ENCODE measurements at places on chromosomes 12 and 14.

GRCh38 chr12:2152134-2152533 lies 99.3 kb downstream of the CACNA1C start:
- no peak for DNase-seq

DNA sequence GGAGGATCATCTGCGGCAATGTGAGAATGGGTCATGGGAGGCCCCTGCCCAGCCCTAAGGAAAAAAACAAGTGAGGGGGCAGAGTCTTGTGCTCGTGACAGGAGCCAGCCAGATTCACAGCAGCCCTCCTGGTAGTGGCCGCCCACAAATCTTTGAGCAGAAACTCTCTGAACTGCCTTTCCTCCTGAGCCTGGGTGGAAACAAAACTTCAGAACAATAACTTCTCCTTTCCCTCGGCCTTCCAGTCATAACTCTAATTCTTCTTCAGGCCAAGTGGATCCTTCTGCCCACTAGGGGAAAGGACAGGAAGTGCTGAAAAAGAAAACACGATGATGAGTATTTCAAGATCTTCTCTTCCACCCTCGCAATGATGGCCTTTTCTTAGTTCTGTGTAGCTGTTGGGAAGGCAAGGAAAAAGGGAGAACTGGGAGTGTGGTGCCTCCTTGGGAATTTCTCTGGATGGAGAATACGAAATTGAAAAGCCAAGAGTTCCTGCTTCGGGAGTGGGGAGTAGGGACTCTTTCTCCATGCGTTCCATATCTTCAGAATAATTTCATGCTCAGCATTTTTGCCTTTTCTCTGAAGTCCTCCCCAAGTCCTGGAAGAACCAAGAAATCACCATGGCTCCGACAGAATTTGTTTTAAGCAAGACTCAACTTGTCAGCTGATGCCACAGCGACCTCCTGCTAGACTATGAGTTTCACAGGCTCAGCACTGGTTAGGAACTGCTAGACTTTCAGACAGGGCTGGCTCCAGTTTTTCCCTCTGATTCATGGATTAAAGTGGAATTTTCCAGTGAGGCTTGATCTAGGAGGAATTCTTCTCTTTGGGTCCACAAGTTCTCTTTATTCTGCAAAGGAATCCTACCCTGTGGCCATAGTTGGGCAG lies 188.9 kb downstream of the CAND1 start:
- peak; percentile 91 for DNase-seq

GRCh38 chr14:60951776-60952435 lies 29.0 kb downstream of the TRMT5 start:
- DNase-seq, result no peak

GRCh38 chr12:132807295-132808092 lies 21.2 kb downstream of the GOLGA3 start:
- no peak for DNase-seq

DNA sequence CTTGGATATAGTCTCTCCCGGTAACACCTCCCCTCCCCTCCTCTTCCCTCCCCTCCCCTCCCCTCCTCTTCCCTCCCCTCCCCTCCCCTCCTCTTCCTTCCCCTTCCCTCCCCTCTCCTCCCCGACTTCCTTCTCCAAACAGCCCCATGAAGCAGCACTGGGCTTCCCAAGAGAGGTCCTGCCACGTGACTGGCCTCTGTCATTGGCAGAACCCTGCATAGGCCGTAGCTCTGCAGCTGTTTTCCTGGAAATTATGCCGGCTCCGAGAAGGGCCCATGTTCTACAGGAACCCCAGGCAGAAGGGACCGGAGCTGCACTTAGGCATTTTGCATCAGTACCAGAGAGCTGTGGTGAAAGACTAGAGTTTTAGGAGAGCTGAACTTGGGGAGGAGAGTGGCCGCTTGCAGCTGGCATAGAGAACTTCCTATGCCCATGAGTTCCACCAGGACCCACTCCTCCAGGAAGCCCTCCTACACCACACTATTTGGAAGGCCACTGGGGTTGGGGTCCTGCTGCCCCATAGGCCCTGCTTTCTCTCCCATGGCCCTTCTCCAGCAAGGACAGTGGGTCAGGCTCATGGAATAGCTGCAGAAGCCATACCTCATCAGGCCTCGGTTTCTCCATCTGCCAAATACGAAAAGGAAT lies 5.1 kb upstream of the TNFAIP2 start:
- DNase-seq, result peak; percentile 87
